ENCODE measurements at places on chromosomes 11 and 22.

GRCh38 chr11:98736833-98737232 is 283.9 kb upstream of the CNTN5 start:
- no peak for DNase-seq

- no peak for DNase-seq
Observed at GRCh38 chr22:29629903-29630516, 26.6 kb downstream of the NF2 start.

- DNase-seq, result no peak
Observed at GRCh38 chr11:77205467-77206263, 77.6 kb downstream of the MYO7A start.

DNA sequence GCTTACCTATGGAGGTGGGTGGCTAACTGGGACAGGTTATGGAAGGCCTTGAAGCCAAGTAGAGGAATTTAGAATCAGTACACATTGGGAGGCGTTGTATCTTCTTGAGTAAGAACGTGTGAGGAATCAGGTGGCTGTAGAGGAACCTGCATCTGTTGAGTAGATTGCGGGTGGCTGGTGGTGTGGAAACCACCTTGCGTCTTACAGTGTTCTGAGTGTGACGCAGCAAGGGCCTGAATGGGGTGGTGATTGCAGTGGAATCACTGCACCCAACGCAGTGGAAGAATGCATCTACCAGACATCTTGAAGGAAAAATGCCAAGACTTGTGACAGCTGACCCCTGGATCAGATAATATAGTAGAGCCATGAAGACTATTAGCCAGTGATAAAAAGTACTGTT is 110.8 kb upstream of the NNMT start:
- DNase-seq, result no peak

GRCh38 chr11:116485425-116485824 is 287.4 kb downstream of the BUD13 start:
- no peak for DNase-seq

DNA sequence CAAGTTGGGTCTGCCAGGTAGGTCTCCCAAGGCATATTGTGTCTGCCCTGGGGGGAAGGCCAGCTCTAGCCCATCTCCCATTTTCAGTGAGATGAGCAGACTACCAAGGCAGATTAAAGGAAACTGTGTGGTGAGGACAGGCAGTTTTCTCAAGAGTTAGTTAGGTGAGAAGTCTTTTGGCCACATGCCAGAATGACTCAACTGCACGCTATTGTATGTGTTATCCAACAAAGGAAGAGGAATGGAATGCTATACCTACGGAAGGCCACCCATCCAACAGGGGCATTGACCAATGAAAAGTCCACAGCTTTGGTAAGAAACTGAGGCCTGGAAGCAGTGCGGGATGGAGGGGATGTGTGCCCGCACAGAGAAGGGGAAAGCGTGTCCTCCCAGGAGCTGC is 941.7 kb downstream of the NTM start:
- no peak for DNase-seq

GRCh38 chr11:133531971-133532651 is at the start of gene OPCML:
Gene OPCML, minus strand, starts transcription at chr11:133532501.
- DNase-seq, result no peak

DNA sequence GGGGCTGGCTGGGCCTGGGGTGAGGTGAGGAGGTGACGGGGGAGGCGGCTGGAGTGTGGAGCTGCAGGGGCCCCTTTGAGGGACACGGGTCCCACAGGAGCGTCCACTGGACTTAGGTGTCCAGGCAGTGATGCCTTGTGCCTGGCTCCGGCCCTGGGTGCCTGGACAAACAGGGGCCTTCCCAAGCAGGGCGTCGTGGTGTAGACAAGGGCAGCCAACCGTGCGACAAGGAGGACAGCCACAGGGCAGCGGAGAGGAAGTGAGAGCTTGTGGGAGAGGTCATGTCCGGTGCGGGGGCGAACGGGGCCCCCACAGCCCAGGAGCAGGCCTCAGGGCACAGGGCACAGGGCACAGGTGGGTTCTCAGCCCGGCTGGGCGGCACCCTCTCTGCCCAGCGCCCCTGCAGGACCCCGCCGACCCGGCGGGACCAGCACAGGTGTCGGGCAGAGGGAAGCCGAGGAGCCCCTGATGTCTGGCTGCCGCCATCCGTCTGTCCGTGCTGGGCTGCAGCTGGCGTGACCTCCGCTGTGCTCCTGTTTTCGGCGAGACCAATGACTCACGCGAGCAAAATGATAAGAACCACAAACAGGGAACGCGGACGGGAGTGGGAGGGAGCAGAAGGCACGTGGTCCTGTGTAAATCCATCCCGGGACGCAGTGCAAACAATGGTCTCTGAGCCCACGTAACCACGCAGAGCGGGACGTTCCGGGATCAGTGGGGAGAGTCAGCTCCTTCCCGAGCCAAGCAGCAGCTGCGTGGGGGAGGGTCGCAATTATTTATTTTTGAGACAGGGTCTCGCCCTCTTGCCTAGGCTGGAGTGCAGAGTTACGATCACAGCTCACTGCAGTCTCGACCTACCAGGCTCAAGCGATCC is 49.1 kb upstream of the A4GALT start:
- DNase-seq, result no peak

DNA sequence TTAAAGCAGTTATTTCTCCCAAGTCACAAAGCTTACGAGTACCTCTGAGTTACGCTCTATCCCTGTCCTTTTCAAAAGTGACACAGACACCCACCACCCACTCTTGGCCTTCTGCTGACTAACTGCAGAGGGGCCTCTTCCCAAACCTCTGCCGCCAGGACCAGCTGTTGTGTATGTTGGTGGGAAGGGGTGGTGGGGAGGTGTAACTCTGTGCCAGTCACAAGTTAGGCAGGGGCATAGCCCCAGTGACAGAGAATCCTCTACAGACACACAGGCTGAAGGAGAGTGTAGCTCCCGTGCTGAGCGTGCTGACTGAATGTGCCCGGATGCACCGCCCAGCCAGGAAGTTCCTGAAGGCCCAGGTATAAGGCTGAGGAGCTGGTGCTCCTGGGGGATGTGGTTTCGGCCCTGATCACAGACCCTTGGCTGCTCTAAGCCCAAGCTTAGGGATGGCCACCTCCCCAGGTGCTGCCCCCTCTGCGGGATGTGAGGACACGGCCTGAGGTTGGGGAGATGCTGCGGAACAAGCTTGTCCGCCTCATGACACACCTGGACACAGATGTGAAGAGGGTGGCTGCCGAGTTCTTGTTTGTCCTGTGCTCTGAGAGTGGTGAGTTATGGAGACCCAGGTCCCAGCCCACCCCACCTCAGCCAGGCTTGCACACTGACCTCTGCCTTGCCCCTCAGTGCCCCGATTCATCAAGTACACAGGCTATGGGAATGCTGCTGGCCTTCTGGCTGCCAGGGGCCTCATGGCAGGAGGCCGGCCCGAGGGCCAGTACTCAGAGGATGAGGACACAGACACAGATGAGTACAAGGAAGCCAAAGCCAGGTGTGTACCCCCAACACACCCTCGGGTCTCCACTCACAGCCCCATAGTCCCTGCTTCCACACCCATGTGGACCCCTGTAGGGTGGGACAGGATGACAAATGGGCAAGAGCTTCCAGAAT is 4.9 kb downstream of the RIC8A start:
- DNase-seq, result no peak

DNA sequence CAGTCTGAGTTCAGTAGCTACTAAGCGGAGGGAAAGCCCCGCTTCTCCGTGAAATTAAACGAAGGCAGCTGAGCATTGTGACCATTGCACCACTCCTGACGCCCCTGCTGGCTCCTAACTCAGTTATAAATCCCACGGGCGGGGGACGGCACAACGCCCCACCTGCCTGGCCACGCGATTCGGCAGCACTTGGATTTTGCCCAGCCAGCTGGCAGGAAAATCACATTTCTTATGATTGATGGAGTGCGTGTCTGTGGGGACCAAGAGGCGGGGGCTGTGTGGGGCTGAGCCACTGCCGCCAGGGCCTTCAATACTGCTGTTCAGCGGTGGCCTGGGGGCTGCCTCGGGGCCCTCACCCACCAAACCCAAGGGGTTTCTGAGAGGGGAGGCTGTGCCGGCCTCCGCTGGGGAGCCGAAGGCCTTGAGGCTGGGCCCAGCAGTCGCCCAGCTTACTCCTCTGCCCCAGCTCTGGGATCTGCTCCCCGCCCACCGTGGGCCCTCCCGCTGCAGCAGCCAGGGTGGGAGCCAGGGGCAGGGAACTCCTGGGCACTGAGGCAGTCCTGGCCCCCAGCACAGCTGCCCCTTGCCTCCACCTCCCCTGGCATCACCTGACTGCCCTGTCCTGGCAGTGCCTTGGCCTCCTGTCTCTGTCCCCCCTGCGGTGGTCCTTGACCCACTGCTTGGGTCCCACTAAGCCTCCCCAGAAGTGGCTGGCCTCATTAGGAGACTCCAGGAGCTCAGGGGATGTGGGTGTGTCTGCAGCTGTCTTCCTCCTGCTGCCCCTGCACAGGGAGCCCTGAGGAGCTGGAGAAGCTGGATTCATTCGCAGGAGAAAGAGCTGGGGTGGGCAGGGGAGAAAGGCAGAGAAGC is 30.7 kb downstream of the SHISAL1 start:
- no peak for DNase-seq

DNA sequence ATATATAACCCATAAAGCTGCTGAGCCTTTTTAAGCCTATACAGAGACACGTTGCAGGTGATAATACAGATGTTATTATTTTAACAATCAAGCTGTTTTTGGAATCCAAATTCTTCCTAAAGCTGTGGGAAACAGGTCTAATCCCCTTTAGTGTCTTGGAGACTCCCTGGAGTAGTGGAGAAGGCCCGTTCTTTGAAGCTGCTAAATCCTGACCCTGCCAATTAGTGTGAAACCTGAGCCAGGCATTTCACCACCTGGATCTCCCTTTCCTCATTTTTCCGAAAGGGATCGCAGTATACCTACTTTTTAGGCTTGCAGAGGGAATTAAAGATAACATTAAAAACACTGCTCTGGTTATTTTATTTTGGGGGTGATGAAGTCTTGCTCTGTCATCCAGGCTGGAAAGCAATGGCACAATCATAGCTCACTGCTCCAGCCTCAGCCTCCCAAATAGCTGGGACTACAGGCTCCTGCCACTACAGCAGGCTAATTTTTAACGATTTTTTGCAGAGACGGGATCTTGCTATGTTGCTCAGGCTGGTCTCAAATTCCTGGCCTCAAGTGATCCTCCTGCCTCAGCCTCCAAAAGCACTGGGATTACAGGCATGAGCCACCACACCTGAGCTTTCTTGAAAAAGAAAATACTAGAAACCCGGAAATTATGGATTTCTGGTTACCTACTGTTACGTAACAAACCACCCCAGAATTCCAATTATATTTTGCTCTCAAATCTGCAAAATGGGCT is 1.7 kb upstream of the EIF4ENIF1 start:
- no peak for DNase-seq

DNA sequence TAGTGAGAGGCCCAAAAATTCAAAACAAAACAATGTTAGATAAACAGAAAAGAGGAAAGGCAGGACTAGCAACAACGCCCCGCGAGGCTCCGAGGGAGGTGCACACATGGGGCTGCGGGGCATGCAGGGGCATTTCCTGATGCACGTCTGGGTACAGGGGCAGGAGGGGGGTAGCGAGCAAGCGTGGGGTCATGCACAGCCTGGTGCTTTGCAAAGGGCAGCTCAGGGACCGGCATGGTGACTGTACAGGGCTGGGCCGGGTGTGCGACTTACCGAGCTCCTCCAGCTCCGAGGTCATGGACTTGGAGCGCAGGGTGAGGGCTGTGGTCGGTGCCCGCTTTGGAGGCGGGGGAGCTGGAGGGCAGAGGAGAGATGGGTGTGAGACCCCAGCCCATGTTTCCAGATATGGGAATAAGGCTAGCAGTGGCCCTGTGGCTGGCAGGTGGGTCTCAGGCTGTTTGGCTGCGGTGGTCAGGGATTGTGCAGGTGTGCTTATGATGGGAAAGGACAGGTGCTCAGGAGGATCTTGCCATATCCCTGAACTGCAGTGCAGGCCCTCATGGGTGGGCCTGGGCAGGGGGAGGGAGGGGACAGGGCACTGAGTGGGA is 103.7 kb downstream of the CTTN start:
- DNase-seq, result no peak

GRCh38 chr11:396511-396947 is 2.5 kb downstream of the PKP3 start:
- DNase-seq, result no peak

Measured in stimulated activated CD4-positive, alpha-beta T cell treated with anti-CD3 and anti-CD28 coated beads, Interleukin-12 subunit alpha, Interleukin-12 subunit beta, amount 100 ng/mL, for 24 hours (primary cell).